Activated CD4-positive, alpha-beta T cell treated with anti-CD3 and anti-CD28 coated beads, Interleukin-2, amount 10 ng/mL, durations not matched to agents 24 days and 14 days (primary cell): ENCODE measurements at places on chromosomes 11 and 22. TPM values are rescaled to one million over a fixed set of nuclear protein-coding genes. Genes with fewer than 3 reads are reported as not detected.

GRCh38 chr11:4606231-4607015, 1.6 kb downstream of the TRIM68 start:
- no peak for DNase-seq
- H3K4me1 ChIP-seq, result peaks cover 30% of the 10 kb centered on the region
- peak overlapping the region; percentile 91 for H3K27ac ChIP-seq
- no peaks in the 10 kb centered on the region for H3K27me3 ChIP-seq
- H3K36me3 ChIP-seq, result peaks cover 18% of the 10 kb centered on the region

- peaks cover 2% of the 10 kb centered on the region for H3K27me3 ChIP-seq
- H3K36me3 ChIP-seq, result peaks cover 4% of the 10 kb centered on the region
- no peak for DNase-seq
- peaks cover 63% of the 10 kb centered on the region for H3K4me1 ChIP-seq
Measured at GRCh38 chr11:117814204-117814765, 10.3 kb downstream of the FXYD2 start.

ESRRA gene
- total RNA-seq, result 59.6 and 60.6 TPM in 2 replicates

ACCSL gene
- not detected in 2 replicates for total RNA-seq

DNA sequence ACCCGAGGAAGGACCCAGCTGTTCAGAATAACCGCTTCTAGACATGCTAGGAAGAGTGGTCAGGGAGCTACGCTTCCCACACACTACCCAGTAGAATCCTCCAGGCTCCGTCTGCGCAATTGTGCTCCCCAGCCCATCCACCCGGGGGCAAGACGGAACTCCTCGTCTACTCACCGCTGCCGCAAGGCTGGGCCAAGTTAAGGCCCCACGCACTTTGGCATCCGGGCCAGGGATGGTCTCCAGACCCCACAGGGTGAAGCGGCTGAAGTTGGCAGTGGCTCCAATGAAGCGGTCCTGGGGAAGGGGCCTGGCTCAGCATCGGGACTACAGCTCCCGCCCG, 757 bp downstream of the RNASEH2C start:
- peaks cover 2% of the 10 kb centered on the region for H3K27me3 ChIP-seq
- peaks cover 25% of the 10 kb centered on the region for H3K4me1 ChIP-seq
- DNase-seq, result no peak
- H3K36me3 ChIP-seq, result peaks cover 48% of the 10 kb centered on the region

DNA sequence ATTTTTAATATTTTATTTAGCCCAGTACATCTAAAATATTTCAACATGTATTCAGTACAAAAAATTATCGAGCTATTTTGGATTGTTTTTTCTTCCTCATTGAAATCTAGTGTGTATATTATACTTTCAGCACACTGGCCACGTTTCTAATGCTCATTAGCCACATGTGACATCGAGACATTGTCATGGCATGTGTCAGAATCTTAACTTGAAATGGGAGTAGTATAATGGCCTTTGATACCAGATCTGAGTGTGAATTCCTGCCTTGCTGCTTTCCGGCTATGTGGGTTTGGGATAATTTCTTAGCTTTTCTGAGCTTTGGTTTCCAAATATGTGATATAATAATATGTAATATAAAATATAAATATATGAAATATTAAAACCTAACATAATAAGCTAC, 54.3 kb downstream of the BCL2L13 start:
- no peak overlapping the region for H3K4me3 ChIP-seq
- H3K27ac ChIP-seq, result no peak overlapping the region
- H3K4me1 ChIP-seq, result peaks cover 3% of the 10 kb centered on the region
- H3K27me3 ChIP-seq, result no peaks in the 10 kb centered on the region
- no peak for DNase-seq
- H3K36me3 ChIP-seq, result peaks cover 18% of the 10 kb centered on the region

DNA sequence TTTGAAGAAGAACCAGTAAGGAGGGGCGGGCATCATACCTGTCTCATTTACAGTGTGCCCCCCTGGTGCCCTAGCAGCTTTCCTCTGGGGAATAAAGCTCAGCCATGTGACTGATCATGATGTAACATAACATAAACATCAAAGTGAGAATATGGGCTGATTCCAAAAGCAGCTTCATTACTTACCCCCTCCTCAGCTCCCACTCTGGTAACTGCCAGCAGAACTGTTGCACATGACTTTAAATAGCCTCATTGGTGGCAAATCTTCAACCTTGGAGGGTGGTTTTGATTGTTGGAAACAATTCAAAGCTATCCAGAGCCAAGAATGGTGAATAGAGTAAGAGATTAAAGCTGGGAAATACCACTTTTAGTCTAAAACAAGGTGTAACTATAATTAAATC, 384.6 kb downstream of the BUD13 start:
- DNase-seq, result no peak
- H3K36me3 ChIP-seq, result no peaks in the 10 kb centered on the region
- H3K27me3 ChIP-seq, result no peaks in the 10 kb centered on the region
- no peak overlapping the region for H3K4me3 ChIP-seq

DNA sequence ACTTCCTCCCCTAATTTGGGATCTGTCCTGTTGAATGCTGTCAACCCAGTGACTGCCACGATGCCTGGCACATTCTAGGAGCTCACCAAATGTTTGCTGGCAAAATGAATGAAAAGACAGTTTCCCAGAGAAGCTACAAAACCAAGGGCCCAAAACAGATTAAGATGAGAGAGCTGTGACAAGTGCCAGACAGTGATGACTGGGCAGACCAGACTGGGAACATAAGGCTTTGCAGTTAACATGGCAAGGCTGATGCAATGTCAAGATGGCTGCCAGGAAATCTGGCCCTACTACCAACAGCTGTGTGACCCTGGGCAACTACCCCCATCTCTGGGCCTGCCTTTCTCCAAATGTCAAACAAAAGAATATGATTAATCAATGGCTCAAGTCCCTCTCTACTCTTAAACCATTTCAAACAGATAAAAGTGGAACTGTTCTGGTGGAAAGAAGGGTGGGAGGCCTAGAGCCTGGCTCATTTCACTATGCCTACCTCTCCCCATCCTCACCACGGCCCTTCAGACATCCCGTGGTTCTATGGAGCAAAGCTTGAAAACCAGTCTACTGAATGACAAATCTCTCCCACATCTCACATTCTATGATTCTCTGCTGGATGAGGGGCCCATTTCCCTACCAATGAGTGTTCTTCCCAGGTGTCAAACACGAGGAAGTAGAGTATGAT, 12.8 kb downstream of the AP1B1 start:
- peaks cover 31% of the 10 kb centered on the region for H3K36me3 ChIP-seq
- H3K4me3 ChIP-seq, result no peak overlapping the region
- peaks cover 23% of the 10 kb centered on the region for H3K4me1 ChIP-seq
- H3K27ac ChIP-seq, result peak overlapping the region; percentile 79
- no peaks in the 10 kb centered on the region for H3K27me3 ChIP-seq

DNA sequence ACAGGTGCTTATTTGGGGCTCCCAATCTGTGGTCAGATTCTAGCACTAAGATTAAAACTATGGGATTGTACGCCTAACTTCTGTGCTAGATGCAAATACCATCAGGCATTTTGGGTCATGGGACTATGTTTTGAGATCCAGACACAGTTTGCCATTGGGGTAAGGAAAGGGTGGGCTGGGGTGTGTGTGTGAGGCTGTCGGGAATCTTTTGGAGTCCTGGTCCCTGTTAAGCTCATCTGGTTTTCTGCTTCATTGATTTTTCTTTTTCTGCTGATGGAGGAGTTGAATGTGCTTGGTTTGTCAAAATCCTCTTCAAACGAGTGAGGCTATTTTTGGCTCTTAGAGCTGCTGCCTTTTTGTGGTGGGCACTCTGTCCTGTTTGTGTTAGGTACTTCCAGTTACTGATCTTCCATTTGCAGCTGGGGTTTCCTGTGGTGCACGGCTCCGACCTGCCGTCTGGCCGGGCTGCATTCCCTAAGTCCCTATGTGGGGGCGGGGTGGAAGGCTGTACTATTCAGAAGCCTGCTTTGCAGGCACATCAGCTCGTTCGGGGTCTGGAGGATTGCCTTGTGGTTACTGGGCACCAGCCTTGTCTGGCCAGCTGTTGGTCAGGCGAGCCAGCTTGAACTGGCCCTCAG, 2.9 kb downstream of the BCR start:
- peak; percentile 68 for DNase-seq
- H3K4me1 ChIP-seq, result peaks cover 59% of the 10 kb centered on the region

- no peaks in the 10 kb centered on the region for H3K36me3 ChIP-seq
- no peak overlapping the region for H3K4me3 ChIP-seq
- no peak for DNase-seq
- H3K4me1 ChIP-seq, result no peaks in the 10 kb centered on the region
Measured at GRCh38 chr11:20031155-20032001, 128.9 kb downstream of the DBX1 start.

GRCh38 chr11:80144897-80145594, 704.2 kb upstream of the TENM4 start:
- H3K27me3 ChIP-seq, result no peaks in the 10 kb centered on the region
- DNase-seq, result no peak
- H3K36me3 ChIP-seq, result no peaks in the 10 kb centered on the region
- no peak overlapping the region for H3K27ac ChIP-seq
- H3K4me3 ChIP-seq, result no peak overlapping the region
- no peaks in the 10 kb centered on the region for H3K4me1 ChIP-seq

- peaks cover 15% of the 10 kb centered on the region for H3K27me3 ChIP-seq
- H3K36me3 ChIP-seq, result no peaks in the 10 kb centered on the region
- no peak for DNase-seq
- H3K4me3 ChIP-seq, result no peak overlapping the region
Measured at GRCh38 chr11:14242187-14242586, 116.8 kb downstream of the RRAS2 start.

- no peak for DNase-seq
- no peak overlapping the region for H3K27ac ChIP-seq
- H3K27me3 ChIP-seq, result peaks cover 26% of the 10 kb centered on the region
- H3K4me1 ChIP-seq, result no peaks in the 10 kb centered on the region
- H3K36me3 ChIP-seq, result no peaks in the 10 kb centered on the region
Measured at GRCh38 chr11:71246559-71246958, 5.8 kb downstream of the SHANK2 start.
